ENCODE measurements at places on chromosomes 1 and 21.
A peak's percentile ranks its signal among the peaks of the same experiment; 100 is the strongest.

- DNase-seq: peak; percentile 53
Measured at GRCh38 chr1:202662081-202662480, 48.2 kb downstream of the SYT2 start.

DNA sequence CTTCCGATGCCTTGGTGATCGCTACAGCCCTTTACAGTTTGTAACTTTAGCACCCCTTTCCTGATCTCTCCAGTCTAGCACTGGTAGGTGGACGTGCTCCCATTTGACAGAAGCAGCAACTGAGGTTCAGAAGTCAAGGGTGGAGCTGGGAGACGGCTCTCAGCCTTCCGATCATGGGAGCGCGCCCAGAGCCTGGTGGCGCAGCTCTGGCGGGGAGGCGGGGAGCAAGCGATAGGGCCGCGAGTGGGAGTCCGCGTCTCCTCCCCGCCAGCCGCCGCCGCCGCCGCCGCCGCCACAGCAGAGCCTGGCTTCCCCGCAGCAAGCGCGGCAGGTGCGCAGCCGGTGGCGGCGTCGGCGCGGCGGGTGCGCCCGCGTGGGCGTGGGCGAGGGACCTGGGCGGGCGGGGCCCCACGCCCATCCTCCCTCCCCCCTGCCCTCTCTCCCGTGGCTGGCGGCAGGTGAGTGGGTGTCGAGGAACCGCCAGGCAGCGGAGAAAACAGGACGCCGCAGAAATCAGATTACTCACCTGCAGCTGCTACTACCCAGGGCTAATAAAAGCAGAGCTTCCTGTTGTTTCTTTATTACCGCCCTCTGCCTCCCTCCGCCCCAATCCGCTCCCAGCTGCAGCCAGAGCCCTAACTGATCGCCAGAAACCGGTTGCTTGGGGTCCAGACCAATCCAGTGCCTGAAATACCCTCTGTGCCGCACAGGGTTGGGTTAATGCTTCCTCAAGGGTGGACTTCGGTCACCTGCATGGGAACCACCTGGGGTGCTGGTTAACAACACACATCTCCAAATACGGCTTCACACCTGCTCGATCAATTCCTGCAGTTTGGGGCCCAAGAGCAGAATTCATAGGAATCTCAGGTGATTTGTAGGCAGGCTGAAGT, 60.2 kb upstream of the ID3 start:
- peak; percentile 74 for DNase-seq

DNA sequence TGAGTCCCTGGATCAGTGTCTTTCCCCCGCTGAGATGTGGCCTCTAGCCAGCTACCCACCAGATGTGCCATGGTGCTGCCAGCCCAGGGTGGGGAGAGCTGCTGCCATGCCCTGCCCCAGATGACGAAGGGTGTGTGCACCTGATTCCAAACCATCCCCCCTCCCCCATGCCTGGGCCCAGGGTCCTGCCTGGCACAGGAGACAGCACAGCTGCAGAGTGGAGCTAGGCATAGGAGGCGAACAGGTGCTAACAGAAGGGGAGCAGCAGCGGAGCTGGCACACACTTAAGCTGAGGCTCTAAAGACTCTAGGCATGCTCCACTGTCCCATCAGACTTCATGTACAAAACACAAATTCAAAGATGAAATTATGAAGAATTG, 9.0 kb upstream of the LDLRAP1 start:
- peak; percentile 24 for DNase-seq

DNA sequence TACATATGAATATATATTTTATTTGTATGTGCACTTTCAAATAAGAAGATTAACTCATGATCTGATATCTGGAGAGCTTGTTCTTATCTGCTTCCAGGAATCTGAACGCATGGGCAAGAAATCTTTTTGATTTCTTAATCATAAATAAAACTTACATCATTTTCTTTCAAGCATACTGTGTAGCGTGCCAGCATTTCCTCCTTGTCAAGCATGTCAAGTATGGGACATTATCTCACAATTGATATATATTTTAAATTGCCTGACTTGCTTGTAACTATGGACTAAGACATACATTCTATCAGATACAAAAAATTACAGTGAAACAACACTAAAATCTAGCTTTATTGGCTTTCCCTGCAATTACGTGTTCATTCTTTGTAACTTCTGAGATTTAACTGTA, 1128.2 kb downstream of the PLA2G4A start:
- no peak for DNase-seq

GRCh38 chr1:175471039-175471800, 272.2 kb downstream of the TNR start:
- no peak for DNase-seq

- no peak for DNase-seq
Measured at GRCh38 chr1:53553734-53554509, 94.7 kb downstream of the DMRTB1 start.

DNA sequence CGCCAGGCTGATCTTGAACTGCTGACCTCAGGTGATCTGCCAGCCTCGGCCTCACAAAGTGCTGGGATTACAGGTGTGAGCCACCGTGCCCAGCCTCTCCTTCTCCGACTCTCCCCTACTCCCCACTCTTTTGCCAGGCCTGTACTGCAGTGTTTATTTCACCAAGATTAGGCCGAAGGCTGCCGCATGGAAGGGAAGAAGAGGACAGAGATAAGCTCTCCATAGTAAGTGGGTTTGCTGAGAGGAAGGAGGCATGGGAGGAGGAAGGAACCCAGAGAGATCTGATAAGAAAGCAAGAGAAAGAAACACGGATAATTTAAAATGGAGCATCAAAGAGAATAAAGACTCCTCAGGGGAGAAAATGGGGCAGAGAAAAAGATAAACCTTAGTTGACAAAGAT, 8.7 kb downstream of the PTCH2 start:
- DNase-seq: no peak

DNA sequence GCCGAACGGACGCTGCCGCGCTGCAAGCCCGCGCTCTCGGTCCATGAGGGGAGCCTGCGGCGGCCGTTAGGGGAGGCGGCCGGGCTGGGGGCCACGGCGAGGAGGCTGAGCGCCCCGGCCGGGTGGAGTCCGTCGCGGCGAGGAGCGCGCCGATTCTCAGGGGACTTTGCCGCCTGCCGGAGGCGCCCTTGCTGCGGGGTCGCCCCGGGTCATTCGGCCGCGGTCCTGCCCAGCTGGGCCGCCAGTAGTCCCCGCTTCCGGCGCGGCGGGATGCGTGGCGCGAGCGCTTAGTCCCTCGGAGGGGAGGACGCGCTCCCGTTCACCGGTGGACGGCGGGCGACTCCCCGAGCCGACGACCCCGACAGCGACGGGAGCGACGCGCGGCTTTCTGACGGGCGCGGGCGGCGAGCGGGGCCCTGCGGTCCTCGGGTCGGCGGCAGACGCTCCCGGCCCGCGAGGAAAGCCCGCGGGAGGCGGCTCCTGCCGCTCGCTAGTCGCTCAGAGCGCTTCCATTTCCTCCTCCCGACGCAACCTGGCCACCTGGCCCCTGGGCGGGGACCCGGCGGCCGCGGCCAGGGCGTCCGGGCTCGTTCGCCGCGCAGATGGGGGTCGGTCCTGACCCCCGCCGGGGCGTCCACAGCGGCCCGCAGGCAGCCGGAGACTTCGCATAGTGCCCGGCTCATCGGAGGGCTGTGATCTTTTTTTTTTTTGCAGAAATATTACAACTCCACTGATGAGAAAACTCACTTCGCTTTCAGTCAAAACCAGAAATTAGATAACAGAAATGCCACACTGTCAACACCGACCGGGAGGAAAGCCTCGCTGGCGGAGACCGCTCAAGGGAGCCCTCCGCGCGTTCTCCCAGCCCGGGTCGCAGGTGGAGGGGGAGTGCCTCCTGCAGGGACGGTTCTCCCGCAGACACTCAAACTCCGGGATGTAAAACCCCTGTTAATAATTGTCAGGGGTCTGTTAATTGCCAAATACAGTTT, 641 bp upstream of the ZBTB21 start:
- DNase-seq: peak; percentile 64

GRCh38 chr1:20158358-20159070, 19.4 kb downstream of the PLA2G2F start:
- DNase-seq: no peak

- DNase-seq: no peak
Measured at GRCh38 chr1:107147843-107148242, 7.0 kb downstream of the NTNG1 start.

DNA sequence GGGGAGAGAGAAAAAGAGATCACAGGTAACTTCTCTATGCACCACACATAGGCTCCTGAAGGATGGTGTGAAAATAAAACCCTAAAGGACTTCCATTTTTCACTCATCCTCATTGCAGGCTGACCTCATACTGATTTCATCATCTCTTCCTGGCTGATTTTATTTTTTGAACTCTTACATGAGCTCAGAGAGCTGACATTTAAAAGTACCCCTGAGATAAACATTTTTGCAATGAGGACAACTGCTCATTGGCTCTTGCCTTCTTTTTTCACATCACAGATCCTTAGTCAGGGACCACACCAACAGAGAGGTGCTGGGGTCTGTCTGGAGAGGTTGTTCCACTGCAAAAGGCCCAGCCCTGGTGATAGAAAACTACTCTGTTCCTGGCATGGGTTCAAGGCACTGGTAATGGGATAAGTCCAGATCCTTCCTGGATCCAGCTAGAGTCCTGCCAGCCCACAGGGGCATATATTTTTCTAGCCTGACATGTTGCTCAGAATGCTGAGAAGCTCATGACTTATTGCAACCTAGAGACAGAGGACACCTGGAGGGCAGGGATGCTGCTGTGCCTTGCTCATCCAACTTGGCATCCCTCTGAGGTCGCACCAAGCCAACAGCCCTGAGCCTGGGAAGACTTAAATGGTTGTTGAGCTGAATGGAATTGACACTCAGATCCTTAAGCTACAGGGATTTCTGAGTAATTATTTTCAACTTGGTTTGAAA, 360.0 kb downstream of the HHAT start:
- no peak for DNase-seq
